GM13977 (cell line): ENCODE measurements at places on chromosomes 3 and 15.

DNA sequence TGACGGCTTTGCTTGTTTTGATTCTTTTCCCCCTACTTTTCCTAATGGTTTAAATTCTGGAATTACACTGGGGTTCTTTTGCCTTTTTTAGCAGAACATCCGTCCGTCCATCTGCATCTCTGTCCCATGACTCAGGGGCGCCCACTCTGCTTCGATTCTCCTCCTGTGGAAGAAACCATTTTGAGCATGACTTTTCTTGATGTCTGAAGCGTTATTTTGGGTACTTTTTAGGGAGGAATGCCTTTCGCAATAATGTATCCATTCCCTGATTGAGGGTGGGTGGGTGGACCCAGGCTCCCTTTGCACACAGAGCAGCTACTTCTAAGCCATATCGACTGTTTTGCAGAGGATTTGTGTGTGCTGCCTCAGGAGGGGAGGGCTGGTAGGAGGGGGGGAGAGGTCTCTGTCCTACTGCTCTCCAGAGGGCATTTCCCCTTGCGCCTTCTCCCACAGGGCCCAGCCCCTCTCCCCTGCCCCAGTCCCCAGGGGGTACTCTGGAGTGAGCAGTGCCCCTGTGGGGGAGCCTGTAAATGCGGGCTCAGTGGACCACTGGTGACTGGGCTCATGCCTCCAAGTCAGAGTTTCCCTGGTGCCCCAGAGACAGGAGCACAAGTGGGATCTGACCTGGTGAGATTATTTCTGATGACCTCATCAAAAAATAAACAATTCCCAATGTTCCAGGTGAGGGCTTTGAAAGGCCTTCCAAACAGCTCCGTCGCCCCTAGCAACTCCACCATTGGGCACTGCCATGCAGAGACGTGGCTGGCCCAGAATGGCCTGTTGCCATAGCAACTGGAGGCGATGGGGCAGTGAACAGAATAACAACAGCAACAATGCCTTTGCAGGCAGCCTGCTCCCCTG lies 19.5 kb upstream of the BSN start:
- no peak for DNase-seq

DNA sequence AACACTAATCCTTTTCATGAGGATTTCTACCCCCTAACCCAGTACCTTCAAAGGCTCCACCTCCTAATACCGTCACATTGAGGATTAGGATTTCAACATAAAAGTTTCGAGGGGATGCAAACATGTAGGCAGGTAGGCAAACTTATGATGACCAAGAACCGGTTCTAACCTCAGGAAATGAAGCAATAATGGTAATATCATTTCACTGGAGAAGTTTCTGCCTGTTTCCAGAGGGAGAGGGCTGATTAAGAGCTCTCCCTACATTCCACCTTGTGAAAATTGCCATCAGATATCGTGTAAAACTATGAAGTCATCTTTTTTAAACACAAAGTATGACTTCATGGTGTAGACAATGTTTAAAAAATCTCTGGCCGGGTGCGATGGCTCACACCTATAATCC lies 31.6 kb downstream of the NKIRAS1 start:
- DNase-seq, result no peak

GRCh38 chr3:53147151-53147902 lies 13.7 kb upstream of the PRKCD start:
- no peak for DNase-seq

DNA sequence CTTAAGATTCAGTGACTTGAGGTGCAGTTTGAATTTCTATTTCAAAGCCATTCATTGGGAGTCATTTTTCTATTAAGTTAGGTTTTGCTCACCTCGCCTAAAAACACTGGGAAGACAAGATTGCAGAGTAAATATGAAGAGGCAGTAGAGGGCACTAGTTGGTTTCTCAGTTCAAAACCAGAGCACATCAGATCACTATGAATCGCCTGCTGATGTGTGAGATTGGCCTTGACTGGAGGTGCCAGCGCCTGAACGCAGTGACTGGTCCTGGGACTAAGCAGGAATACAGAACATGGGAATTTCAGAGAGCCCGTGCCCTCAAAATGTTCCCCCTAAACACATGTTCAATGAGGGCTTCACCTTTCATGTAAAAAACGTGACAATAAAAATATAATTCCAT lies 229.0 kb downstream of the ITPR1 start:
- DNase-seq, result peak; percentile 65

DNA sequence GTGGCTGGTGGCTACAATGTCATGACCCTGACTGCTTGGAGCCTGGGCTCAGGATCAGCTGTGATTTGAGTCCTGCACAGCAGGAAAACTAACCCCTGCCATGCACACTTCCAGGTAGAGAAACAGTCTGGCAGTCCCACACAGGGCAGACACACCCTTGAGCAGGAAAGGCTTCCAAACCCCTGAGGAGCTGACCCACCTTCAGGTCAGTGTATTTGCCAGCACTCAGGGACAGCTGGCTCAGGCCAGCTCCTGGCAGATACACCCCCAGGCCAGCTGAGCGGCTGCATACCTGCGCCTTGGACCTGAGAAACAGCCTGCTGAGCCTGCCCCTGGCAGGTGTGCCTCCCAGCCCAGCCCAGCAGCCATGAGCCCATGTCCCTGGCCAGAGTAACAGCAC lies 22.2 kb upstream of the CDAN1 start:
- no peak for DNase-seq

DNA sequence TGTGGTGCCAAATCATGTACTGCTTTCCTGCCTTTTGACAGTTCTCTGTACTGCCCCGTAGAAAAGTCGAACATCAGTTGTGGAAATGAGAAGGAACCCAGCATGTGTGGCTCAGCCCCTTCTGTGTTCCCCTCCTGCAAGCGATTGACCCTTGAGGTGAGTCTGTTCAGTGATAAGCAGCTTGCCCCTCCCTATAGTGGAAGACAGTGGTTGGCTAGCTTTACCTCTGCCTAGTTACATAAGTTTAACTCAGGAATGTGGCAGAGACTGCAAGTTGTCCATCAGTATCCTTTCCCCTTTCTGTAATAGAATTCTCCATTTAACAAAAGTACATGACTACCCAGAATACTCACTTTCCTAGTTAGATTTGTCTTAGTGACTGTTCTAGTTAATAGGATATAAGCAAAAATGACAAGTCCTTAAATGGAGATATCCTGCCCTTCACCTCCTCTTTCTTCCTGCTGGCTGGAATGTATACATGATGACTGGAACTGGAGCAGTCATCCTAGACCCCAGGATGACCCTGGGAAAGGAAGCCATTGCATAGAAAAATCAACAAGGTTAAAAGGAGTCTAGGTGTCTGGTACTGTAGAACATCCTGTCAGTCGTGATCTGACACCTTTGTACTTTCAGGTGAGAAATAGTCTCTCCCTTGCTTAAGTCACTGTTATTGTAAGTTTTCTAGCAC lies 10.6 kb downstream of the SETMAR start:
- DNase-seq, result no peak
